ENCODE measurements at places on chromosomes 6 and 20.
A peak's percentile ranks its signal among the peaks of the same experiment; 100 is the strongest.

DNA sequence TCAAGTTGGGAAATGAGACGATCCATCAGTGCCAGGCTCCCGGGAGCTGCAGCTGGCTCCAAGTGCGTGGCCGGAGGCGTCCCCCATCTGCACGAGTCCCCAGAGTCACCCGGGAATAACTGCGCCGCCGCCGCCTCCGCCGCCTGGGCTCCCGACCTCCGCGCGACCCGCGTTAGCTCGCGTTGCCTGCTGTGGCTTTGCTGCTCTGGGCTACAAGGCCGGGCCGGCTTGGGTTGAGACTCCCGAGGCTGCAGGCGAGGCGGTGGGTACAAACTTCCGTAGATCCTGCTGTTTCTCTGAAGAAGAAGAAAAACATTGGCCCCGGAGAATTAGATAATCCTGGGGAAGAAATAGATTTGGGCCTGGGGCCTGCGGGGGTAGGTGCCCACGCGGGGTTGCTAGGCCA is 7.4 kb upstream of the LAMP5 start:
- DNase-seq, result peak; percentile 10

- no peak for DNase-seq
Measured at GRCh38 chr6:82951389-82951788, 114.3 kb downstream of the UBE3D start.

DNA sequence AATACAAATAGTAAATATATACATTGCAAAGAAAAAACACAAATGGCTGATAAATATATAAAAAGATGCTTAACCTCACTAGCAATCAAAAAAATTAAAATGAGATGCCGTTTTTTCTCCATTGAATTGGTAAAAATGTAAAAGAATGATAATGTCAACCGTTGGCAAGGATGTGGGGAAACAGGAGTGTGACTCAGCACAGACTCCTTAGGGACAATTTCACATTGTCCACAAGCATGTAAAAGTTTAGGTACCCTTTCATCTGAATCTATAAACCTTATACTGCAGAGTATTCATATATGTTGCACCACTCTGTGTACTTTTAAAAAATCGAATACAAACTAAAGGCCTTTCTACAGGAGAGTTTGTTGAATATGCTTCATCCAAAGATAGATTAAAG is 143.1 kb upstream of the RREB1 start:
- no peak for DNase-seq

DNA sequence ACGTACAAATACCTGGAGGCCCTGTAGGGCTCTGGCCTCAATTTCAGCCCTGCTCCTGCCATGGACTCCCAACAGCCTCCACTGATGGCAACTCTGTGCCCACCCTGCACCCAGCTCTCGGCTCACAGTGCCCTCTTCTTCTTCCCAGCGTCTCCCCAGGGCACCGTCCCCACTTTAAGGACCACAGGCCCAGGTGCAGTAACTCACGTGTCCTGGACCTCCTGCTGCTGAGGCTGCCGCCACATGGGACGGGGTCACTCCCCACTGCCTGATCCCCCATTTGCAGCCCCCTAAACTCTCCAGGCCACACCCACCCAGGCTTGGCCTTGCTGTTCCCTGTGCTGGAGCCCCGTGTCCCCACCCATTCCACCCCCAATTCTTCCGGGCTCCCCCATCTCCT is 223.4 kb downstream of the PREX1 start:
- no peak for DNase-seq

- no peak for DNase-seq
Measured at GRCh38 chr6:23319582-23319981, 750.2 kb downstream of the HDGFL1 start.

DNA sequence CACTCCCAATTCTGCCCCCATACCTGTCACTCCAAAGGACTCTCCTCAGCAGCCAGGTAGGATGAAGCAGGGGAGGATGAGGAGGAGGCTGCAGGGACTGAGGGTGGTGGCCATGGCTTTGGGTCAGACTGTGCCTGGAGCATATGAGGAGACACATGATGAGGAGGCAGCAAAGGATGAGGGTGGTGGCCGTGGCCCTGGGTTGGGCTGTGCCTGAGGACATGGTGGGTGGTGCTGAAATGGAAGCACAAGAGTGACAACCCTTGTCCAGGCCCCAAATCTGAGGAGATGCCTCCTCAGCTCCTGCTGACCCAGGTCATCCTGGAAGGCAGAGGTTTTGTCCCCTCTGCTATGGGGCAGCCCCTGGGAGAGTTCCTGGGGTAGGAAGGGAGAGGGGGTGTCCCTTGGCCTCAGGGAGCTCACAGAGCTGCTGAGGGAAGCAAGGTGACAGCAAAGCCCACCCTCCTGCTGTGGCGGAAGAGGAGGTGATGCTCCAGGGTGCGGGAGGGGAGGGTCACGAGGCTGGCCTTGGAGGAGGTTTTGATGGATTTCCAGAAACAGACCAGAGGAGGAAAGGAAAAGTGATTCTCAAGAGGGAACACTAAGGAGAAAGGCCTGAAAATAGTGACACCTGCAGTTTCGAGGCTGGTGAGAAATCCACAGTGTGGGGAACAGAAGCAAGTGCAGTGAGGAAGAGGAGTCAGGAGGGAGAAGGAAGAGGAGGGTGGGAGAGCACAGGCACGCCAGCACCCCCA is 4.6 kb downstream of the RAET1G start:
- no peak for DNase-seq
